Posterior vena cava (tissue), 2 donors: ENCODE measurements at places on chromosomes 4 and X.

- DNase-seq, result no peak
Measured at GRCh38 chr4:103067841-103068547, 8.6 kb downstream of the SLC9B2 start.

- DNase-seq, result no peak
Measured at GRCh38 chr4:108828620-108829019, 65.8 kb upstream of the ETNPPL start.

GRCh38 chr4:101018836-101019235, 328.5 kb downstream of the PPP3CA start:
- DNase-seq, result no peak

- DNase-seq, result no peak
Measured at GRCh38 chr4:13876131-13876530, 248.6 kb upstream of the BOD1L1 start.

DNA sequence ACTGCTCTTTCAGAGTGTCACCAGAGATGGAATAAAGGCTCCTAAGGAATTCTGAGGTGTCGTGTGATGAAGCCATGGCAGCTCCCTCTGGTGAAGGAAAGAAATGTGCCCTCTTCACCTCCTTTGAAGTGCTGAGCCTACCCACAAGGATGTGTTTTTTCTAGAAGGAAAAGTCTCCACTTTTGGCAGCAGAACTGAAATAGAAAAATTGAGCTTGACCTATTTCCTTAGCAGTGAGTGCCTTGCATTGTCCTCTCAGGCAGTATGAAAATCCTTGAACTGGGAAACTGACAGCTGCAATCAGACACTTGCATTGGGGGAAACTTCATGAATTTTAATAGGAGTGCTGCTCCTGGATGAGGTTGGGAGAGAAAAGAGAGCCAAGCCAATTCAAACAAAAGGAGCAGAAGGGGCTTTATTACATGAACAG, 95.2 kb downstream of the DCLK2 start:
- no peak for DNase-seq

GRCh38 chr4:80133240-80133783, 60.3 kb upstream of the ANTXR2 start:
- DNase-seq, result no peak

DNA sequence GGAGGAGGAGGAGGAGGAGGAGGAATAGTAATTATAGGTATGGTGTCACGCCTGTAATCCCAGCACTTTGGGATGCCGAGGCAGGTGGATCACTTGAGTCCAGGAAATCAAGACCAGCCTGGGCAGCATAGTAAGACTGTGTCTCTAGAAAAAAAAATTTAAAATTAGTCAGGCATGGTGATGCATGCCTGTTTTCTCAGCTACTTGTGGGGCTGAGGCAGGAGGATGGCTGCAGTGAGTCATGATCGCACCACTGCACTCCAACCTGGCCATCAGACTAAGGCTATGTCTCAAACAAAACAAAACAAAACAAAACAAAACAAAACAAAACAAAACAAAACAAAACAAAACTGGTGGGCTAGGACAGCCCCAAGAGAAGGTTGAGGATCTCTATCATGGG, 3.0 kb downstream of the STARD8 start:
- peak; percentile 24 for DNase-seq

DNA sequence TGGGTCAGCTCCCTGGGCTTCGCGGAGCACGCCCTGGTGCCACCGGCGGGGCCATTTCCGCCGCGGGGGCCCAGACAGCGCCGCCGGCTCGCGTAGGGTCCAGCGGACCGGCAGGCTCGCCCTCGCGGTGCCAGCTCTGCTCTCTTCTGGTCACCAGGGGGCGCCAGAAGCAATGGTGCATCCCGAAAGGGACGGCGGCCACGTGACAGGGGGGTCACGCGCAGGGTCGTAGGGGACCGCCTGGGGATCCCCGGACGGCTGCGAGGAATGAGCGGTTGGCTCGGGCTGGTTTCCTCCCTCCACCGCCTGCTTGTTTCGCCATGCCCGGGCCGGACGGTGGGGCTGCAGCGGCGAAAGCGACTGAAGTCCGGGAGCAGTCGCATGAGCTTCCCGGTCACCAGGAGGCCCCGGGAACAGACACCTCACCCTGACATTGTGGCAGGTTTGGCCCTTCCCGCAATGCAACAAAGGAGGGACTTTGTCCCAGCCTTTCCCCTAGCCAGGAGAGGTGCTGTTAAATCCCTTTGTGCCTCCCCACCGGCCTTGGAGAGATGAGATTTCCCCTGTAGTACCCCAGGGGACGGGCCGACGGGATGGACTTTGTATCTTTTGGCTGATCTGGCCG, 15.8 kb downstream of the ZCCHC12 start:
- DNase-seq, result peak; percentile 94

GRCh38 chr4:155079871-155080270, 128.6 kb upstream of the NPY2R start:
- no peak for DNase-seq

GRCh38 chr4:176360446-176360845, 40.7 kb downstream of the SPCS3 start:
- DNase-seq, result no peak
